ENCODE measurements at places on chromosomes 6 and 20.

- DNase-seq: no peak
These were observed 161.1 kb downstream of the SLC35B3 start for GRCh38 chr6:8274226-8274625.

DNA sequence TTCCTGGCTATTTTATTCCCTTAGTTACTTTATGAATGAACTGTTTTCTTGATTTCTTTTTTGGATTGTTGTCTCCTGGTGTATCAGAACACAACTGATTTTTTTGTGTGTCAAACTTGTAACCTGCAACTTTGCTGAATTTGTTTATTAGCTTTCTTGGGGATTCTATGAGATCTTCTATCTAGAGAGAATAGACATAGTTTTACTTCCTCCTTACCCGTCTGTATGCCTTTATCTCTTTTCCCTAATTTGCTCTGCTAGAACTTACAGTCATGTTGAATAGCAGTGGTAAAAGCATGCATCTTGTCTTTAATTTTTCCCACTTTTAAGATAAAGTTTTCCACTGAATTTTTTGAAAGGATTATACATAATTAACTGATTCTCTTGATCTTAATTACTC is 13.2 kb downstream of the RNF146 start:
- no peak for DNase-seq

DNA sequence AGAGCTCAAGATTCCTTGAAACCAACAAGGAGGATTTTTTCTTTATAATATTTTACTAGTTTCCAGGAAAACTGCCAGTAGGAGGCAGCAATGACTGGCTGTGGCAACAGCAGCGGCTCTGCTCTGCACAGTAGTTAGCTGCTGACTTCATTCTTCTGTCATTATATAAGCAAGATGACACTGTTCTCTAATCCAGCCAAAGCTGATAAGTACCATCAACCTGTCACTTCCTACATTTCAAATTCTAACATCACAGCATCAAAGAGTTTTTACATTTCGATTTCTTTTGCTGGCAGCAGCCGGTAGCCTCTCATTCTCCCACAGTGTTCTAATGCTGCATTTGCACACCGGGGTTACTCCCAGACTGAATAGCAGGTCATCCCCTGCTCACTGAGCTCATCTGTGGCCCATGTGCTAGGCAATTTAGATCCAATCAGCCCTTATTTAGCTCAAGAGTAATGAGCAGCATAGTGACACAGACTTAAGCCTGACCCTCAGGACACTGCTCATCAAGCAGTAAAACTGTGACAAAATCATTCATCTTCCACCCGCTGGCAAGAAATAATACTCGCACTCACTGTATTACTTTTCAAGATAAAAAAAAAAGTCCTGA is 67.8 kb downstream of the MMS22L start:
- no peak for DNase-seq

DNA sequence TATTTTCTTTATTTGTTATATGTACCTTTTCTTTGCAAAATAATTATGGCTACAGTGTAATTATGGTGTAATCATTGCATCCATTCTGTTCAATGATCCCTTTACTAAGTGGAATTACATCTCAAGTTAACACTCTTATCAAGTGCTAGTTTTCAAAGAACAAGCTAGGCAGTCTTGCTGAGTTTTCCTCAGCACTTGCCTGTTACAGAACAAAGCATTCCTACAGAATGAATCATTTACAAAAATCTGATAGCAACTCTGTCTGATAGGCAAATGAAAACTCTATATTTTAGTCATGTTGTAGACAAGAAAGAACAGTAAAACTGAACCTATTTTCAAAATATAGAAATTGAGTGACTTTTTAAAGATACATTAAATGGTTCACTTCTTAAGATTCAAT is 109.8 kb upstream of the POU3F2 start:
- no peak for DNase-seq

GRCh38 chr6:15776458-15776980 is 113.7 kb upstream of the DTNBP1 start:
- no peak for DNase-seq

DNA sequence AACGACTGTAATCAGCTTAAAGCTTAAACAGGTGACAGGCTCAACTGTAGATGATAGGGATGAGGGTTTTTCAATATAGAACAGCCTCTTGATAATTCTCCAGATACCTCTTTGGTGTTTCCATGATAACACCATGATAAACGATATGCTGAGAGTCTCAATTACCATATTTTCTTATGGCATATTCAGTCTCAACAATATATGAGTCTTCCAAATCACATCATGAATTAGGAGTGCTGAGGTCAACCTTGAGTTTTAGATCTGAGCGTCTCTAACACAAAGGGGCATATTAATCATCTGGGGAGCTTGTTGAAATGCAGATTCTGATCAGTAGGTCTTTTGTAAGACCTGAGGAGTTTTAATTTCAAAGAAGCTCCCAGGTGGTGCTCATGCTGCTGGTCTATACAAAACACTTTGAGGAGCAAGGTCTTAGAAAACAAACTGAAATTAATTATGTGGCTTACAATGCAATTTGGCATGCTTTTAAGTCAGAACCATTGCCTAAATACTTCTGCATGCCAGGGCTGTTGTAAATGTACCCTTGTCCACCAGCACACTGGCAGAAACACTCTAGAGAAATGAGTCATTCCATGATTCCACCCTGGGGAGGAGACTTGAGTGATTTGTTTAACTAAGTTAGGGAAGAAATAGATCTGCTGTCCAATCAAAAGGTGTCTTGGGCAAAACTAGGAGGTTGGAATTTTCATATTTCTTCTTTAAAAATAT is 49.6 kb downstream of the PTCHD4 start:
- no peak for DNase-seq

- DNase-seq: no peak
These were observed 11.8 kb downstream of the TOX2 start for GRCh38 chr20:43926287-43927050.

DNA sequence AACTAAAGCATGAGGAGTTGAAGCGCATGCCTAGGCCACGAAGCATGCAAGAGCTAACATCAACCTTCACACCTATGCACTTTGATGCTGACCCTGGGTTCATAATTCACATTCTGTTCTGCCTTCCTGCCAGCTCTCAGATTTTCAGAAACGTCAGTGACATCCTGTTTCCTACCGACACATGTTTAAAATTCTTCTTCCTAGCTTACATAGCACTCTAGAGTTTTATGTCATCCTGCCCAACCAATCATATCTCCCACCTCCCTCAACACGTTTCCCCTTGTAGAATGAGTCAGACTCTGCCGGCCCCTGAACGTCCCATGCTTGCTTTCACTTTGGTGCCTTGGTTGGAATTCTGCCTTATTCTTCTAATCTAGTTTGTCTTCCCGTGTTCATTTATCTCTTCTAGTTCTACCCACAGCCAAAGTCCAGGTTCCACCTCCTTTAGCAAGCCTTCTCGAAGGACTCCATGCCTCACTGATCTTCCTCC is 97.2 kb upstream of the MAP7 start:
- no peak for DNase-seq

- no peak for DNase-seq
These were observed 30.0 kb upstream of the TGM2 start for GRCh38 chr20:38194971-38195504.

GRCh38 chr6:81063891-81064290 is 688.6 kb downstream of the TENT5A start:
- no peak for DNase-seq

DNA sequence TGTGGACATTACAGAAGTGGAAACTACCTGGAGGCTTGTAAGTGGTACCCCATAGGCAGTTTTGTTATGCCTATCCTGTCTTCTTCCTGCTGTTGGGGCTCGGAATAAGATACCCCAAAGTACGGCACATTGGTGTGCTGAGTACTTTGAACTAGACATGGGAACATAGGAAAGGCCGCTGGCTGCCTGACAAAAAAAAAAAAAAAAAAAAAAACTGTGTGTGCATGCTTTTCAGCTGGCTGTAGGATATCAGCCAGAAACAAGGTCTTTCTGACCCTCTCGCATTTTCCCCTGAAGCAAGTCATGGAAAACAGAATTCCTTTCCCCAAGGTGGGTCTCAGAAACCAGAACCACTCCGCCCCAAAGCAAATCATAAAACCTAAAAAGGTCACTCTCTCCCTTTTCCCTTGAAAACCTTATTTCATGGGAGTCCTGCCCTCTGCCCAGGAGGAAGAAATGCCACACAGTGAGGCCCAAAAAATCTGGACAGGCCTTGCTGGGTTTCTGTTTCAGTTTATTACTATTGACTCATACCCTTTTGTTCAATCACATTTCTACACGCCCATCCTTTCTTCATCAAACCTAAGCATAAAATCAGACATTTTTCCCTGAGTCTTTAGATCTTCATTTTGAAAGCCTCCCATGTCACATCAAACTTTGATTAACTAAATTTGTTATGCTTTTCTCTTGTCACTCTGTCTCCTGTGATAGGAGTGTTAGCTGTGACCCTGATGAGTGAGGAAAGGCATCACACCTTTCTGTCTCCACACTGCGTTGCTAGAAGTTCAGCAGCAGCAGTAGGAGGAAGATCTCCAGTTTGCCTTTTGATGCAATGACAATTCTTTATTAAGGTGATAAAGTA is 17.2 kb downstream of the SLC2A12 start:
- no peak for DNase-seq
